Hindlimb muscle (tissue), 1 donor: ENCODE measurements at places on chromosomes 5 and 9.
A peak's percentile ranks its signal among the peaks of the same experiment; 100 is the strongest.

GRCh38 chr5:176536132-176536901, 885 bp downstream of the RNF44 start:
- peak; percentile 86 for DNase-seq

- no peak for DNase-seq
Measured at GRCh38 chr5:17212191-17212590, 5.2 kb upstream of the BASP1 start.

DNA sequence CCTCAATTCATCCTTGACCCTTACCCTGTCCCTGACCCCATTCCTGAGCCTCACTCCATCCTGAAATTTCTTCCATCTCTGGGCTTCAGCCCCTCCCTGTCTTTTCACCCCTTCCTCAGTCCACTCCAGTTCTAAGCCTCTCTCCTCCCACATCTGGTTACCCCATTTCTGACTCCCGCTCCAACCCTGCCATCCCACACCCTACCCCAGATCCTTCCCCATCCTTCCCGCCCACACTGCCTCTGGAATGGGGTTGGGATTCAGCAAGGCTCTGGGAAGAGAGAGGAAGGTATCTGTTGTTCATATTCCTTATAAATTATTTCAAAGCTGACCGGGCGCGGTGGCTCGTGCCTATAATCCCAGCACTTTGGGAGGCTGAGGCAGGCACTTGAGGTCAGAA, 29.9 kb upstream of the MVB12B start:
- no peak for DNase-seq

DNA sequence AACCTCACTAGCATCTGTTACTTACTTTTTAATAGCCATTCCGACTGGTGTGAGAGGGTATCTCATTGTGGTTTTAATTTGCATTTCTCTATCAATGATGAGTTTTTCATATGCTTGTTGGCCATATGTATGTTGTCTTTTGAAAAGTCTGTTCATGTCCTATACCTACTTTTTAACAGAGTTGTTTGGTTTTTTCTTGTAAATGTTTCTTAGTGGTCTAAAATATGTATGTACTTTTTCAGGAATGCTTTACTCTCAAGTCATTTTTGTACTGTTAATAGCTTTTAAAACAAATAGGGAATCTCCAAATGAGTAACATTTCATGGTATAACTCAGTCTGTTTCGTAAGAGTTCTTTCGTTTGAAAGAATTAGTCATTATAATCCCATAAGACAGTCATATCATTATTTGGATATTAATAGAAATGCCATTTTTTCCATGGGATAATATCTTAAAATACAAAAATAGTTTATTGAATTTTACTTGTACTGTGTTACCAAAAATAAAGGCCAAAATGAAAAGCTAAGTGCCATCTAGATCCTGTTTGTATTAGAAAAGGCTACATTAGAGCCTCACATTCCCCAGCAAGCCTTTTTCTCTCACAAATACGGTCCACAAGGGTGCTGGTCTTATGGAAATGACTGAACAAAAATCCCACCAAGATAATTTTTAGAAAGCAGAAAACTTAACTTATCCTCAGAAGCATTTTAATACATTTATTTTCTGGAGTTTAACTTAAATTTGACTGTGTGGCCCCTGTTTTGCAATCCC, 247.7 kb downstream of the PJA2 start:
- no peak for DNase-seq
